ENCODE measurements at places on chromosomes 3 and 15.

GRCh38 chr3:149941946-149942345 lies 28.7 kb downstream of the PFN2 start:
- no peak for DNase-seq

DNA sequence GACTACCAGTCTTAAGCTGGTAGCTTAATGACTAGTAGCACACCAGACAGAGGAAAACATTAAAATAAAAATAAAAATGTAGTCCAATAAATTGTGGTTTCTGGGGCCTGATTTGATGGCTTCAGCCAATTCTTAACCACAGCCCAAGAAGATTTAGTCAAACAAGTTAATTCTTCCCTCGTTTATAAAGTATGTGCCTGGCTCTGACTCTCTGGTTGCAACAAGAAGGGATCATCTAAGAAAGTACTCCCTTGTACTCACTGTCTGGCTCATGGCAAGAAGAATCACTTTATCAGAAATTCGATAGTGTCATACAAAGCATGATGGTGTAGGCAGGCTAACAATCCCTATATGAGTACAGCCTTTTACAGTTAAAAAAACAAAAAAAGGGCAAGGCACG lies 141.9 kb downstream of the P3H2 start:
- no peak for DNase-seq

- DNase-seq: no peak
Measured at GRCh38 chr3:16808393-16809107, 76.2 kb upstream of the PLCL2 start.

GRCh38 chr3:117563063-117563462 lies 853.5 kb downstream of the TUSC7 start:
- DNase-seq: no peak

DNA sequence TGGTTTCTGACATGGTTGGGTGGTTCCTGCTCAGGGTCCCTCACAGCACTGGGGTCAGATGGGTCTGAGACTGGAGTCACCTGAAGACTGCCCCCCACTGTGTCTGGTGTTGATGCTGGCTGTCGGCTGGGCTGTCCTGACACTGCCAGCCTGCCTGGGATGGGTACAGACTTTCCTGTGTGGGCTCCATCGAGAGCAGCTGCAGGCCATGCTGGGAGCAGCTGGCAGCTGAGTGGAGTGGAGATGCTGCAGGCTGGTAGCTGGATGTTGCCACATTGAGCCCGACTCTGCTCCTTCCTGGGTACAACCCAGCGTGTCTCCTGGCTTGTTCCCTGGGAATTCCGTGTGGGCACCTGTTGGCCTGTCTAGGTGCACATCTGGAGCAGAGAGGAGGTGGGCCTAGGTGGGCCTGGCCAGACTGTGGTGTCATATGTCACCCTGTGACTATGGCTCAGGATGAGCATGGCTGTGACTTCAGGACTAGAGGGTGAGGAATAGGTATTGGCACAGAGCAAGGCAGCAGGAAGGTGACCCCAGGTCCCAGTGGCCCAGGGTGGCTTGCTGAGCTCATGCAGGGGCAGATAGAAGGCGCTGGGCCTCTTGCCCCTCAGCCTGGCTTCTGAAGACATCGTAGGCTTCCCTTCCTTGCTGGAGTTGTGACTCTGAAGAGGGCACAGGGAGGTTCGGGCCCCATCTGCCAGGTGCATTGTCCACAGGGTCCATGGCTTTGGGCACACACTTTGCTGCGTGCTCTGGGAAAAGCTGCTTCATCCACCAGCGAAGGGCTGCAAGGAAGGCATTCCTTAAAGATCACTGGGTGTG lies 40.0 kb upstream of the PRR23E start:
- no peak for DNase-seq

DNA sequence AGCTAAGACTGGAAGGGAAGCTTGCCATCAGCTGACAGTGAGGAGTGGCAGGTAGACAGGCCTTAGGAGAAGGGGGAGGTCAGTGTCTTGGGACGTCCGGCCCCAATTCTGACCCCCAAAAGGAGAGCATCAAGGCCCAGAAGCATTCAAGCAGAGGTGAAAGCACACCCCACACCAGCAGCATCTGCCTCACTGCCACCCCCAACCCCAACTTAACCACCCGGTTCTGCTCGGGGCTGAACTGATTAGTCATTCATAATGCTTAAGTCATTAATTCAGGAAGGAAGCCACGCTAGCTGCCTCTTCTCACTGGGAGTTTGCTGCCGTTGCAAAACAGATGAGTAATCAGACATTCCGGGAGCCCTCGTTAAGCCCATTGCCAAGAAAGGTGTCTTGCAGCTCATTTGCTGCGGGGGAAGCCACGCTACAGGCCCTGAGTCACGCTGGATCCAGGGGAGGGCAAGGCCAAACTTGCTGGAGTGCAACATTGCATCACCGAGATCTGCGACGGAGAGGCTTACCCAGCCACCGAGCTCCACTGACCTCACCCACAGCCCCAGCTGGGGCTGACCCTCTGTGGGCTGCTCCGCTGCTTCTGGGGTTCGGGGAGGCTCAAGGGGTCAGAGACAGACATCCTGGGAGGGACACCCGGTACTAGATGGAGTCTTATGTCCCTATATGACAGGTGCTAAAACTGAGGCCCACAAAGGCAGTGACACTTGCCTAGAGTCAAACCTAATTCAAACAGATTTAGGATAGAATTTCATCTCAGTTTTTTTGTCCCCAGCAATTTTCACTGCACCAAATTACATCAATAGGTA lies 46.4 kb upstream of the HES1 start:
- no peak for DNase-seq

DNA sequence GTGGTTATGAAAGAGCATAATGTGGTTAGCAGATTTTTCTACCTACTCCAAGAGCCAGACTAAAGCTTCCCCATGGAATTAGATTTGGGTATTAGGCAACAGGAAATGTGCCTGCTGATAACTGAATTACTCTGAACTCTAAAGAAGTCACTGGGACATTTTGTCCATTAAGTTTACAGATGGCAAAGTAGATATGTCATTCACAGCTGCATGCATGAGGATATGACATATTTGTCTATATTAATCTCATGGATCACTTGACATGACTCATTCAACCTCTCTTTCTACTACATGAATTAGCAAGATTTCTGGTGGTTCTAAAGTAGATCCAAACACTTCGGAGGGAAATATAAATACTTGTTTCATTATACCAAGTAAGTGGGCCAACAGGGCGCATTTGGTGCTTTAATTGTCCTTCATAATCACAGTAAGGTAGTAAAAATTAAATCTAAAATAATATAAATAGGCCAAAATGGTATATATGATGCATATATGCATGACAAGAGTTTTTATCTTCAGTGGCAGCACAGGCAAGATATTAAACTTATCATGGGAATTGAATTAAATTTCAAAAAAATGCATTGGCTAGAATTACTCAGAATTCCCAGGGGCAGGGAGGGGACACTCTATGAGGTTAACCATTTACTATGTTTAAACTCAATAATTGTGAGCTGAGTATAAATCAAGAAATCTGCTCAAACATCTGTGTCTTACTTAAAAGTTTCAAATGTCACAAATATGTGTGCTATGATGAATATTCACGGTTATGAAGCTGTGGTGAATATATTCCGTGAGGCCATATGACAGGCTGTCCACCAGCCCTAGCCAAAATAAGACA lies 365.3 kb upstream of the KCNMB2 start:
- DNase-seq: peak; percentile 32

GRCh38 chr3:4720316-4721075 lies 227.3 kb downstream of the ITPR1 start:
- DNase-seq: no peak

DNA sequence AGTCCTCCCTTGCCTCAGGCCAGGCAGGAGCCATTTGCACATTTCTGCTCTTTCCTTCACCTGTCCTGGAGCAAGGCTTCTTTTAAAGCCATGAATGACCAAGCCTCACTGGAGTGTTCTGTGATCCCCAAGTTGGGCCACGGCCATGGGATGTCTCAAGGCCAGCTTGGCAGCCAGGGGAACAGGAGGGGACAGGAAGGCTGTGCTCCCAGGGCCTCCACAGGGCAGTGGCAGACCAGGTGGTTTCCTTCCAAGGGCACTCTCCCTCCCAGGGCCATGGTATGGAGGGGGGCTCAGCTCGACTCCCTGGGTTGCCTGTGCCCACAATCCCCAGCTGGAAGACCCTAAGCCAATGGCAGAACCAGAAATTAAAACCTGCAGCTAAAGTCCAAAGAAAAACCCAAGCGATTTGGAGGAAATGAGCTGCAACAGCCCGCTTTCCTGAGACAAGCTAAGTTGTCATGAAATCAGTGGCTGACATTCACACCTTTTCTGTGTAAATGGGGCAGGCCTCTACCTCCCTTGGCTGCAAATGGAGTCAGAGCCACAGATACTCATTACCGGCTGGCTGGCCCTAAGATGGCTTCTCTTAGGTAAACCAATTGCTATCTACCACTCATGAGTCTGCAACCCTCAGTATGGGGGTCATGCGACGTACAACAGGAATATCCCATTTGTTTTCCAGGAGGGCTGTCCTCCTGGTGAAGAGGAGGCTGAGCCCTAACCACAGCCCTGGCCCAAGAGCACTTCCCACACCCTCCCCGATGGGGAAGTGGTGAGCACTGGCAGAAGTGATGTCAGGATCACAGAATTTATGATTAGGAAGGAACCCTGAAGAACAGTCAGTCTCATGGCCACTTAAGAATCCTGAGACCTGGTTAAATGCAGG lies 83.3 kb downstream of the SNRK start:
- no peak for DNase-seq

DNA sequence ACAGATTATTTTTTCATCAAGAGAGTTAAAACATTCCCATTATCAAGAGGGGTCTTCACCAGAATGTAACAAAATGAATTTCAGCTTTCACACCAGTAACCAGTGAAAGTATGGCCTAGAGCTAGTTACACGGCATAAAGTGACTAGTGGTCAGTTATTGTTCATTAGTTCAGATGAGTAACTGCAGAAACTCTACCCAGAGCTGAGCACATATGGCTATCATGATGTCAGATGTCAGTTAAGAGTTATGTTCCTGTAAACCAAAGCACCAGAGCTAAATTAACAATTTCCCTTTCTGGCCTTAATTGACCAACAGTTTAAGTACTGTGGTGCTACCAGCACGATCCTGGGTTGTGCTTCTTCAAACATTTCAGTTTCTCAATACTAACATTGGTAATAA lies 6.6 kb upstream of the MRPS25 start:
- no peak for DNase-seq

DNA sequence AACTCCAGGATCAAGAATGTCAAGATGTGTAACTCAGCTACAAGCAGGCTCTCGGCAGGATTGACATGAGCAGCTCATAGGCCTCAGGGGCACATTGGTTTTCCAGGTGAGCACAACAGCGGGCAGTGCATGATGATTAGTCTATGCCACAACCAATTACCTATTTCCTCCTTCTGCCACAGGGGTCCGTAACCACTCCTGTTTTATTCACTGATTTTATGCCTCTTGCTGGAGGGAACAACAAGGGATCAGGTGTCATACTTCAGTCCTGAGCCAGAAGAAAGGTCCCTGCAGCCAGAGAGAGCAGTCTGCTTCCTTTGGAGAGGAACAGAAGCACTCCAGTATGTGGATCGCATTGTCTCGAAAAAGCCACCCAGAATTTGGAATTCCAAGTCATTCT lies 35.1 kb upstream of the PTPRG start:
- DNase-seq: no peak

- DNase-seq: no peak
Measured at GRCh38 chr3:174132421-174133042, 726.6 kb upstream of the NAALADL2 start.

- no peak for DNase-seq
Measured at GRCh38 chr15:83955806-83956265, 279.7 kb upstream of the GOLGA6L4 start.

GRCh38 chr3:71521021-71521352 lies 62.5 kb downstream of the FOXP1 start:
- DNase-seq: no peak

DNA sequence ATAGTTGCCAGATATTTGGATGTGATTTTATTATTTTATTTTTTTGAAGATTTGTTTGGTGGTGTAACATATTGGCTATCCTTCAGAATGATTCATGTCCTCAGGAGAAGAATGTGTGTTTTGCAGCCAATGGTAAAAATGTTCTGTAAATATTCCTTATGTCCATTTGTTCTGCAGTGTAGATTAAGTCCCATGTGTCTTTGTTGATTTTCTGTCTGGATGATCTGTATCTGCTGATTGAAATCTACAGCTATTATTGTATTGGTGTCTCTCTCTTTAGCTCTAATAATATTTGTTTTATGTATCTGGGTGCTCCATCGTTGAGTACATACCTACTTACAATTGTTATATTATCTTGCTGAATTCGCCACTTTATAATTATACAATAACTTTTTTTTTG lies 1641.7 kb downstream of the OTOL1 start:
- DNase-seq: no peak

DNA sequence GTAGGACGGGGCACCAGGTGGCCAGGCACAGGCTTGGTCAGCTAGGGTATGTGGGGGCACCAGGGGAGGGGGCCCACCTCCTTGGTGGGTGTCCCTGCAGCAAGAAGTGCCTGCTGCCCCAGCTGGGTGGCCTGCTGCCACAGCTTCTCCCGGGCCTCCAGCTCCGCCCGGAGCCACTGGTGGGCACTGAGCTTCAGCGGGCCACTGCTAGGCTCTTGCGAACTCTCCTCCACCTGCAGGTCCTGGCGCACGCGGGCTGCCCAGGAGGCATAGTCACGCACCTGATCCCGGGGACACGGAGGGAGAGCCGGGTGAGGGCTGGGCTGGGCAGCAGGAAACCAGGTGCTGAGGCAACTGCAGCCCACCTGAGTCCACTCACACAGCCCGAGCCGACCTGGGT lies 25.5 kb downstream of the SPTBN5 start:
- no peak for DNase-seq

GRCh38 chr3:130345487-130346079 lies at the start of gene COL6A5:
Gene COL6A5 (plus strand): TSS chr3:130345672. CDS start chr3:130373639, 27,967 bp downstream.
- DNase-seq: peak; percentile 5

DNA sequence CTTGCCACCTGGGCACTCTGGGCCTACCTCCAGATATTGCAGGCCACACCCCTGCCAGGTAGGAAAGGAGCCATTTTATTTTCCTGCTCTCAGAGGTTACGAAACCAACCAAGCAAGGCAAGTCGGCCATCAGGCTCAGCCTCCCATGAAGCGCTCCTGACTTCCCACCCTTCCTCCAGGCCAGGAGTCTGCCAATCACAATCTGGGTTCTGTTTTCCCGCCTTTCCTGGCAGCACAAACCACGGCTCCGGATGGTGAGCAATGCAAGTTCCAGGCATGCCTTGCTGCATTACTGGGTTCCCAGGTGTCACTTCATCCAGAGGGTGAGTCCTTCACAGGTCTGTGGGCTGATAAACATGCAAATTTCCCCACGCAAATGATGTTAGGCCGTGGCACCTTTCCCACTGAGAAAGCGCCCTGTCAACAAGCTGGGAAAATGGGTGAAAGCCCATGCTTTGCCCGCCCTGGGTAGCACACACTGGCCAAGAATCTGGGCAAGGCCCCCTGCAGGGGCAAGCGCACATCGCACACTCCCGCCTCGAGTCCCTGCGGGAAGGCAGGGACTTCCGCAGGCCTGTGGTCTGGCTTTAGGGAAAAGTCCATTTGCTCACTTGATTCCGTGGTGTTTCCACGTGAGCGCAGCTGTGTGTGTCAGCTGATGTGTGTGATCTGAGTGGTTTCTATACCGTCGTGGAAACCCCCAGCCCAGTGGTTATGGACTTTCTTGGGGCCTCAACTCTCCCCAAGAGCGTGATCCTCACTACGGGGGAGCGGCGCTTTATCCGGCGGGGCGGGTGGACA lies 61.6 kb upstream of the RYK start:
- no peak for DNase-seq

Measured in urinary bladder (tissue), 4 donors.